Nephron progenitor cell (in vitro differentiated cells): ENCODE measurements at places on chromosomes 2 and 18.

- DNase-seq, result no peak
Observed at GRCh38 chr2:43241558-43241957, 15.2 kb upstream of the ZFP36L2 start.

DNA sequence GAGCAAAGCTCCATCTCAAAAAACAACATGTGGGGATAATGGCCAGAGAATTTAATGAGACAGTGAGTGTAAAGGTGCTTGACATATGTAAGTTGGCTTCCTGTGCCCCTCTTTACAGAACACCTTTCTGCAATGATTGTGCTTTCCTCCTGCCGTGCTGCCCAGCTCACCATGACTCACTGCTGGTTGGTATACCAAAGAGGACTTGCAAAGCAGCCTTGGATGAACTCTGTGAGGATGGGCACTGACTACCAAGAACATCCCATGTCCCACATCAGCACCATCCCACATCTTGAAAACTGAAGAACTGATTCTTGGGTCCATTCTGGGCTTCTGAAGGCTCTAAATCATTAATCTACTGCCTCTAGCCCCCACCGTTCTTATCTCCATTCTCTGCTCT is 52.2 kb downstream of the NGEF start:
- DNase-seq, result no peak

DNA sequence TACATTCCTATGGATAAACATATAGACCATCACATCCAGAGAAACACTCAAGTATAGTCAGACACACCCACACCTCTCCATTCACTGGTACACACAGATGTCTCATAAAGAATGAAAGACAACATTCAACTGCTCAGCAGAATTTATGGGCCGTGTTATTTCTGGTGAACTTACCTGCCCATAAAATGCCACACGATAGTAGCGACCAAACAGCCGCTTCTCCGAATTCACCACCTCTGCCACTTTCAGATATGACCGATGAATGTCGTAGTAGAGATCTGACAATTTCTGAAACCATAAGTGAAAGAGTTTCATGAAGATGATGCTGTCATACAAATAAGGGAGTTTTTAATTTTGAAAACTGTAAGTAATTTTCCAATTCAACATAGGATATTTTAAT is 70.7 kb upstream of the CCDC195 start:
- no peak for DNase-seq

GRCh38 chr2:239539776-239540100 is 138.9 kb upstream of the HDAC4 start:
- no peak for DNase-seq

DNA sequence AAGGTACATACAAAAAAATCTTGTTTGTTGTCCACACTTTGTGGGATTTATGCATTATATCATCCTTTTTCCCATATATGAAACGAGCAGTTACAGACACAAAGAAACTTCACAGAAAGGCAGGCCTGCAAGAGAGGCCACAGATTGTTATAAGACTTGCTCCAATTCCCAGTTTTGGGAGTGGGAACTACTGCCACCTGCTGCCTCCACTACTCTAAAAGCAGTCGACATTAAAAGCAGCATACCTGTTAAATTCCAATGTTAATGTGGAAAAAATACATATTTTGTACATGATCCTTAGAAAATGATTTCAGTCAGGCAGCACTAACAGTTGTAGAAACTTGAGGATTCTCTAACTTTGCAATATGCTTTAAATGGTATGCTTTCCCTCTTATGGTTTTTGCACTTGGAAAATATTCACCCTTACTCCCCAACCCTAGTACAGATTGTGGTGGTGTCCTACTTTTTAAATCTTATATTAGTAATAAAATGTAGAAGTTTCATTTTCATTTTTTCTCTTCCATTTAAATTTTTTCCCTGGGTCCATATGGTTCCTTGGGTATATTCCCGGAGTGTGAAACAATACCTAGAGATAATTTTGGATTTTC is 37.9 kb downstream of the SLC38A11 start:
- peak; percentile 18 for DNase-seq

DNA sequence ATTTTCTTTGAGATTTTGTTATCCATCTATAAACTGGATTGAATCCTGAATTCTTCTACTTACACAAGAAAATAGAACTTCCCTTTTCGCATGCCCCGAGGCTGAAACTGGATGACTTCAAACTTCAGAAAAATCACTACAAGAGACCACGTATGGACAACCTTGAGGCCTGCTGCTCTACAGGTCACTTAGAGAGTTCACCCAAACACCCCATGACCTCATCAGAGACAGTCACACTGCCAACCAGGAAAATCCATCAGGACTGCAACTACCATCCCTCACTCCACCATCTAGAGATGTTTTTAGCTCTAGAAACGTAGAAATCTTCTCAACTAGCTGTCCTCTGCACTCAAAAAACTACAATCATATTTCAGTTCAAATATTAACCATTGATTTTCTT is 18.6 kb upstream of the GPC1 start:
- no peak for DNase-seq

DNA sequence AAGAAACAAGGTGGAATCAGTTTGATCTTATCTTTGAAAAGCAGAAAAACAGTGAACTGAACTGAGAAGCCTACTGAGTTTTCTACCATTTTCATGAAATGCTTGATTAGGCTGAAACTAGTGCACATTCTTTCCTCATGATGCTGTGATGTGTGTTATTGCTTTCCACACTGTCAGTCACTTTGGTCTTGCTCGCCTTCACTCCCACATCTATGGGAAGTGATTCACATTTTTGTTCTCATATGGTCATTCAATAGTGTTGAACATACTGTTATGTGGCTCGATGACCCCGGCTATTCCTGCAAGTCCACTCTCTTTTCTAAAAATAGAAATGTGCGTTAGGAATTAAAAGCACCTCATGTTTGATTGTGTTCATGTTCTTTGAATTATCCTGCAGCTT is 129.7 kb downstream of the TGIF1 start:
- no peak for DNase-seq

GRCh38 chr2:127361929-127362885 is 25.6 kb downstream of the MAP3K2 start:
- no peak for DNase-seq

DNA sequence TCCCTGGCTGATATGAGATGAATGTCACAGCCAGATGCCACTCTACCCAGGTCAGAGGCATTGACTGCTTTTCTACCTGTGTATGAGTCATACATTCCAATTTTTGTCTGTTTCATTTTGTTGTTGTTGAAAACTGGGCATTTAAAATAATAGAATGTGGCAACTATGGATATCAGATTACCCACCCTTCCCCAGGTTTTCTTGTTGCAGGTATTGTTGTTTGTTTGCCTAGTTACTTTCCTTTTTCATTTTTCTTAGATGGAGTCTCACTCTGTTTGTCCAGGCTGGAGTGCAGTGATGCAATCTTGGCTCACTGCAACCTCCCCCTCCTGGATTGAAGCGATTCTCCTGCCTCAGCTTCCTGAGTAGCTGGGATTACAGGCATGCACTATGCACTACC is 70.2 kb downstream of the LRRC30 start:
- no peak for DNase-seq

GRCh38 chr2:12870692-12871091 is 154.0 kb downstream of the TRIB2 start:
- no peak for DNase-seq

GRCh38 chr2:240642806-240643092 is 17.5 kb downstream of the GPR35 start:
- DNase-seq, result no peak

- DNase-seq, result no peak
Observed at GRCh38 chr2:144215701-144216675, 303.9 kb downstream of the ZEB2 start.

- DNase-seq, result no peak
Observed at GRCh38 chr18:62953663-62954062, 238.3 kb downstream of the PHLPP1 start.

DNA sequence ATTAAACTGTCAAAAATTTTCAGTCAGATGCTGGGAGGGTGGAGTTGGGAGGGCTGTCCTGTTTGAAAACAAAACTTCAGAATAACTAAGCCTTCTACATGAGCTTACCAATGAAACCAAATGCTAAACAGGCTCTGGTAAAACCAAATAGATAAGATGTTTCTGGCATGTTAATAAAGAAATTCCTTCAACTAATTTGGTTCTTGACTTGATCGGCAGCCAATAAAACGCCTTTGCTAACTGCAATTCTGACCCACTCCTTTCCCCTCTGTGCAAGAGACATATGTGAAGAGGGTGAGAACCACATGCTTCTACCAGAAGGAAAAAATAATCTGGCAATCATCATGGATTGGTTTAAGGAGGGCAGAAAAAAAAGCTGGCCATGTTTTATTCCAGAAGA is 20.9 kb downstream of the MAP4K3 start:
- DNase-seq, result no peak

GRCh38 chr2:174449033-174449432 is 37.8 kb downstream of the GPR155 start:
- DNase-seq, result no peak

GRCh38 chr2:110805894-110806452 is 73.6 kb downstream of the ACOXL start:
- no peak for DNase-seq

- no peak for DNase-seq
Observed at GRCh38 chr2:234290671-234291070, 206.2 kb downstream of the ARL4C start.

DNA sequence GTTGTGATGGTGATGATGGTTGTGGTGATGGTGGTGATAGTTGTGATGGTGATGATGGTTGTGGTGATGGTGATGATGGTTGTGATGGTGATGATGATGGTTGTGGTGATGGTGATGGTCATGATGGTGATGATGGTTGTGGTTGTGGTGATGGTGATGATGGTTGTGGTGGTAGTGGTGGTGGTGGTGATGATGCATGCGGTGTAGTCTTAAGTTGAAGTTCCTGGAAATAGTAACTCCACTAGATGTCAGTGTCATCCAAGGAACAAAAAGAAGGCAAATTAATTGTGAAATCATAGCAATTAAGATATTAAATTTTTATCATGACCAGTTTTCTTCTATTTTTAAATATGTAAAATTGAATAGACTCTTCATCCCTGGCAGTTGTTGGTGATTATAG is 309.2 kb downstream of the AGAP1 start:
- no peak for DNase-seq

- DNase-seq, result no peak
Observed at GRCh38 chr18:77528872-77529271, 279.2 kb downstream of the GALR1 start.

GRCh38 chr2:60498816-60499429 is 54.5 kb downstream of the BCL11A start:
- no peak for DNase-seq

DNA sequence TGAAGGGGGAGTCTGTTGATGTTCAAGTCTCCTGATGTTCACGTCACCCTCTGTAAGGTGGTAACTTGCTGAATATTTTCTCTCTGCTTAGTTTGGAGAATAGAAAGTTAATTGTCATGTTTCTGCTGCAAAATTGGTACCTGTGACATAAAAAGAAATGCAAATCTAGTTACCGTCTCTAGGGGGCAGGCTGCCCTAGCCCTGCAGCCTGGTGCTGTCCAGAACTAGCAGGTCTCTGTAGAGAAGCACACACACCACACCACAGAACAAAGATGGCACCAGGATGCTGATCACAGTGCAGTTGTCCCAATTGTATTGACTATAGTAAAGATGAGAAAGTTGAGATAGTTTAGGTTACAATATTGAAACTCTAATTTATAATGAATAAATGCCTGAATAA is 47.0 kb downstream of the SLC9A4 start:
- peak; percentile 20 for DNase-seq

DNA sequence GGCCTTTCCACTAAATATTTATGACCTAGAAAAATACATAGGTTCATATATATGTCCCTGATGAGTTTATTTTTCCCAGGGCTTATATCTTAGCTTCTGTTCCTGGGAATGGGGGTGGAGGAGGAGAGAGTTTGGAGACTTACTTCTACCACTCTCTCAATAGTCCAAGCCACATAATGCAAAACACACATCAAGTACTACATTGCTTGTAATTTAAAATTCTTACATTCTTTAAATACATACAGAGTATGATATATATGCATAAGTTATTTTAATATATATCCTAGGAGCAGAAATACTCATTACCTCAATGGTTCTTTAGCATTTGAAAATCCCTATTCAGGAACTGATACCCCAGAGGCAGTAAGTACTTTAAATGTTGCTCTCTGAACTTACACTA is 73.2 kb upstream of the MYL1 start:
- no peak for DNase-seq

DNA sequence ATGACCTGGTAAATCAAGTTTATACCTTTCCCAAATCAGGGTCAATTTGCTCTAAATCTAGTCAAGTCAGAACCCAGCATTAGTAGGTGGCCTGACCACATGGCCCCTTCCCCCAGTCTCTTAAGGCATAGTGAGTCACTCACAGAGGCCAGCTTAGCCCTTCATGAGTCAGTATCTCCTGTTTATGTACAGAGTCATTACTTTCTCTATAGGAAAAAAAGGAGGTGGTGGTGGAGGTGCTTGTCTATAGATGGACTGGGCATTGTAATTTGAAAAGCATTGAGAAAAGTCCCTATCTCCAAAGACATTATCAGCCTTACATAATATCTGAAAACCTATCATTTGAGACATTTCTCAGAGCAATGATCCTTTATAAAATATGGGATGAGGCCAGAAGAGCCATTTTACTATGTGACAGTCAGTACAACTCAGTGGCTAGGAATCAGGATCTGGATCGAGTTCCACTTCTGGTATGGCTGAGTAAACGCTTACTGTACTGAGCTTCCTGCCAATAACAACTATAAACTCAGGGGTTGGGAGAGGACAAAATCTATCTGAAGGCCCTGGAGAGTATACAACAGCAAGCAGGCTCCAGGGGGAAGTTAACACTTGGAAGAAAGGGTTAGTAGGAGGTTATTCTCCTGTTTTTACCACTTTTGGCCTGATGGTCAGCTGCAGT is 22.5 kb upstream of the SIGLEC15 start:
- DNase-seq, result no peak

DNA sequence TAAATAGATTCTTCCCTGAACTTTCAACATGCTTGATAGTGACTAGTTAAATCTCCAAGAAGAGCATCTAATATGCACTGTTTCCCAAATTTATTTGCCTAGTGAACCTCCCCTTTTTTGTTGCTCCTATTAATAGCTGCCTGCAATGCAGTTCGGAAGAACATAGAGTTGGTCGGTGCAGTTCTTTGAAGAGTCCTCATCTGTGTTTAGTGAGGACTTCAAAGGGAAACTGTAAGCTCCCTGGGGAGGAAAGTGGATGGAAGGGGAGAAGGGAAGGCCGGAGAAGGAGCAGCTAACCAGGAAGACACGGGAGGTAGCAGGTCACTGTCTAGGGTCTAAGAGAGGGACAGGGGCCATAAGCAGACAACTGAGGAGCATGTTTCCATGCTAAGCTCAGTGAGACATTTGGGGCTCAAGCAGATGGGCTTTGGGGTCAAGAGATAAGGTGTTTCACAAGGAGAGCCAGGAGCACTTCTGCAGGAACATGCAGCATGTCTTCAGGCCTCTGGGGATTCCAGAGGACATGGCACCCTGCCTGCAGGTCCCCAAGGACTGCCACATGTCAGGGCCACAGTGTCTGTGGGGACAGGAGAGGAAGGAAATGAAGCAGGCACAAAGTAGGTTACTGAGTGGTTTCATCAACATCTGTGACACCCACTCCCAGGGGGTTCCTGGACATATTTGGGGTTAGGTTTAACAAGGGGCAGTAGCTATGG is 48.7 kb upstream of the ANXA4 start:
- no peak for DNase-seq

GRCh38 chr18:58565021-58565420 is 63.9 kb downstream of the ALPK2 start:
- DNase-seq, result no peak
